ENCODE measurements at places on chromosomes 12 and 14.

DNA sequence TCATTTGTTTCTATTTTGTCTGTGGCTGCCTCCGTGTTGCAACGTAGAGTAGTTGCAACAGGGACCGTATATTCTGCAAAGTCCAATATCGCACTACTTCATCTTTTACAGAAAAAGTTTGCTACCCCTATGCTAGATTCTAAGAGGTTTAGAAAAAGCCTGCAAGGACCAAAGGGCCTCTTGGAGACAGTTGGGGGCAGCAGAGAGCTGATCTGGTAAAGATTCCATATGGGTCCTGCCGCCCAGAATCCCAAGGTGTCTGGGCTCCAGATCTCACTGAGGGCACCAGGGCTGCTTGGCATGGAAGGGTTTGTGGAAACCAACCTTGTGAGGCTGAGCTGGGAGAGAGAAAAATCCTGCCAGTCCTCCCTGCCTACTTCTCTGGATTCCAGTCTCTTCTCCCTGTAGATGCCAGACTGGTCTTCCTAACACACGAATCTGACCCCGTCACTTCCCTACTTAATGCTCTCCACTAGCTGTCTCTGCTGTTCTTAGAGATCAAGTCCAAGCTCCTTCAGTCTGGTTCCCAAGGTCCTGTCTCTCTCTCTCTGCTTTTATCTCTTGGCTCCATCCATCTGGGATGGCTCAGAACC, 74.6 kb downstream of the GLRX5 start:
- DNase-seq: peak; percentile 85

GRCh38 chr14:92693998-92694795, 54.2 kb downstream of the LGMN start:
- peak; percentile 97 for DNase-seq

DNA sequence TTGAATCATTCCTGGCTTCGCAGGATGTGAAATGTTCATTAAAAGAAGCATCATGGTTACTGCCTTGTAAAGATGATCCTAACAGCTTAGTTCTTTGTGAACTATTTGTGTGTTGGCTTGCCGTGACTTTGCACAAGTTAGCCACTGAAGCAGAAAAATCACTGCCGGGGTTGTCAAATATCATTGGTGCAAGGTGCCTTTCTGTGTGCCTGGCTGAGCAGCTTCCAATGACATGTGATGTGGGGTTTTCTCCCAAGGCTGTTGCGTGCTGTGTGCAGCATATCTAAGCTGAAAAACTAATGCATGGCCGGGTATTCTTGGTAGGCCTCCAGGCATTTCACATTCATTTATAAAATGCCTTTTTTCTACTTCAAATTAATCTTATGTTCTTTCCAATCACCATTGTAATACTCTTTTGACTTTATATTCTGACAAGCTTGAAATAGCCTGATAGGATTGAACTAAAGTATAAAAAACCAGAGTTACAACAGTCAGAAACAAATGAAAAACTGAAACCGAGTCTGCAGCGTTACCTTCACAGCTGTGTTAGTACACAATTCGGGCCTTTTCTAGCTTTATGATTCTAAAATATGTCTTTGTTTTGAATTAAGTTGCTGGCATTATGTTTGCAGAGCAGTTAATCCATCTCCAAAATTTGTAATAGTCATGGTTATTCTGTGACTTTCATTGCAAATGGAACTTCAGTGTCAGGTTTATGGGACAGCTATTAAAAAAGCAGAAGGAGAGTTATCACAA, 222.1 kb downstream of the SYT1 start:
- no peak for DNase-seq

- DNase-seq: no peak
Measured at GRCh38 chr12:93200291-93200917, 177.3 kb upstream of the NUDT4 start.

- DNase-seq: peak; percentile 17
Measured at GRCh38 chr14:89618330-89618708, 201.3 kb upstream of the FOXN3 start.

- DNase-seq: no peak
Measured at GRCh38 chr12:46487567-46488131, 115.1 kb upstream of the SLC38A2 start.

Data from DMS53 (cell line).